ENCODE measurements at places on chromosomes 1 and 21. TPM values are rescaled to one million over a fixed set of nuclear protein-coding genes. Genes with fewer than 3 reads are reported as not detected.
A peak's percentile ranks its signal among the peaks of the same experiment; 100 is the strongest.

DNA sequence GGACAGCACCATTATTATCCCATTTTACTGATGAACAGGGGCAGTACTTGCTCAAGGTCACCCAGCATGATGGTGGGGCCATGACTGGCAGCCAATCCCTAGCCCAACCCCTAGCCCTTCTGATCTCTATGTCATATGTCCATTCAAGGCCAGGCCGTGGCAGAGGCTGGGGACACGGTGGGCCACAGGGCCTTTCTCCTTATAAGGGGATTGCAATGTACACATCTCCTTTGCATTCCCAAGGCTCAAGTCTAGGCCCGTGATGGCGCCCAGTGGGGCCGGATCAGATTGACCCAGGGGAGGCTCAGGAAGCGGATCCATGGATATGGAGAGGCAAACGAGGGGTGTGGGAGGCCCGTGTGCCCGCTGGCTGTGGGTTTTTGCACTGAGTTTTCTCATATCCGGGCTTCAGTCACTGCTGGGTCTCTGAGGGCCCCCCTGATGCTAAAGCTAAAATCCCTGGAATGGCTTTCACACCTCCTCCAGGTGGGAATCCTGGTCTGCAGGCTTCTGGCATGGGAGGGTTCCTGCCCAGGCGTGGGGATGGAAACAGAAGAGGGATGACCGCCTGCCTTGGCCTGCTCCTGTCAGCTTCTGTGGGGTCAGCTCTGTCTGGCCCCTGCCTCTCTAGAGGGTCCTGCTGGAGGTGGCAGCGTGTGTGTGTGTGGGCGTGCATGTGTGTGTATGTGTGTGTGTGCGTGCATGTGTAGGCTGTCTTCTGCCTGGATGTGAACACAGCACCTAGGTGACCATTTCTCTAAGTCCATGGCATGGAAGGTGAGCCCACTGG is 2.1 kb downstream of the MYOM3 start:
- no peak for DNase-seq

Gene AGT
- total RNA-seq, result 0.92 TPM

GRCh38 chr1:44808063-44808937 is at the start of gene BTBD19:
BTBD19 (plus strand) TSS chr1:44808523; CDS start chr1:44808821, 298 bp downstream.
- no peak for DNase-seq

- no peak for DNase-seq
Observed at GRCh38 chr1:151585622-151586021, 26.2 kb upstream of the SNX27 start.

Gene RASSF5
- 174 TPM for total RNA-seq

Gene RNU1-4
- total RNA-seq, result 3,650 TPM

DNA sequence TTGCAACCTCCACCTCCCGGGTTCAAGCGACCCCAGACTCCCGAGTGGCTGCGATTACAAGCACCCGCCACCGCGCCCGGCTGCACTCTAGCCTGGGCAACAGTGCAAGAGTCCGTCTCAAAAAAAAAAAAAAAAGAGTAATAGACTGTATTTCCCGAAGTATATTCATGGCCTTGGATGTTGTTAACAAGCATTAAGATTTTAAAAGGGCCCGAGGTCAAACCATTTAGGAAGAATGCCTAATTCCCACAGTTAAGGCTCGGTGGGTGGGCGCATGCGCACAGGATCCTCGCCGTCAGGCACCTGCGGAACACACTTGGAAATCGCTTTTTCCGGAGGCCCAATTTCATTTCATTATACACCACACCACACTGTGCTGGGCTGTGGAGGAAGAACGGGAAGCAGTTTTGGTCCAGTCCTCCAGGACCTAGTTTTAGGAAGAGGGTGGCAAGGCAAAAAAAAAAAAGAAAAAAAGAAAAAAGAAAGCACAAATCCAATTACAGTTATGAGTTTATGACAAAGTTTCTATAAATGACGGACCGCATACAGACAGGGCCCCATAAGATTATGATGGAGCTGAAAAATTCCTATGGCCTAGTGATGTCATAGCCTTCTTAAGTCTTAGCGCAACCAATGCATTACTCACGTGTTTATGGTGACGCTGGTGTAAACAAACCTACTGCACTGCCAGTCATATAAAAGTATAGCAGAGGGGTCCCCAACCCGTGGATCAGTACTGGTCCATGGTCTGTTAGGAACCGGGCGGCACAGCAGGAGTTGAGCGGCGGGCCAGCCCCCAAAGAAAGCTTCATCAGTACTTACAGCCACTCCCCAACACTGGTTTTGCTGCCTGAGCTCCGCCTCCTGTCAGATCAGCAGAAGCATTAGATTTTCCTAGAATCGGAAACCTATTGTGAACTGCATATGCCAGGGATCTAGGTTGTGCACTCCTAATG is 38.2 kb downstream of the H3-3A start:
- DNase-seq, result no peak

GRCh38 chr1:189654906-189655305 is 822.8 kb downstream of the BRINP3 start:
- no peak for DNase-seq

- peak; percentile 9 for DNase-seq
Observed at GRCh38 chr1:87330057-87330884, 1.6 kb downstream of the LMO4 start.

Gene REN
- total RNA-seq, result not detected

Gene FCGR1A
- not detected for total RNA-seq

Gene ACTN2
- not detected for total RNA-seq

Gene IQCC
- total RNA-seq, result 2.1 TPM

Gene ESRRG
- total RNA-seq, result not detected

- peak; percentile 43 for DNase-seq
Observed at GRCh38 chr1:157193702-157194391, 55.7 kb upstream of the ETV3 start.

DNA sequence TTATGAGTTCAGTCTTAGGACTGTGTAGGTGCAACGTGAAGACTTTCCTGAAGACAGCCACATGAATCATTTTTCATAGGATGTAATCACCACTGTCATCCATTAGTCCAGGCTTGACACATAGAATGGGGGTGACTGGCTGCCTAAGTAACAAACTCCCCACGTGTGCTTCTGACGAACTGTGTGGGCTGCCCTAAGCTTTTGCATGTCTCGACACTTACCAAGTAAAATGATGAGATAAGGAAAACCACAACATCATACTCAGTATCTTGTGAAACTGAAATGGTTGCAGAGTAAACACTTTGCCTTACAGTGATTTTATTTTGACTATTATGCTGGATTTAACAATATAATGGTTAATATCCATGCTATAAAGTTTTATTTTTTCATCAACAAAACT is 19.5 kb downstream of the ERG start:
- DNase-seq, result no peak

- DNase-seq, result no peak
Observed at GRCh38 chr21:38486706-38487105, 11.6 kb downstream of the ERG start.

GRCh38 chr1:212244441-212244840 is 40.8 kb upstream of the PPP2R5A start:
- no peak for DNase-seq

Gene SMG7
- 54.6 TPM for total RNA-seq

Gene SHISAL2A
- 38.4 TPM for total RNA-seq

Gene COG2
- 30.5 TPM for total RNA-seq

Gene NECTIN4
- not detected for total RNA-seq

GRCh38 chr21:43849532-43850299 is 15.3 kb upstream of the AGPAT3 start:
- DNase-seq, result no peak

Gene PNRC2
- 139 TPM for total RNA-seq

Gene LAMC2
- total RNA-seq, result 0.15 TPM

DNA sequence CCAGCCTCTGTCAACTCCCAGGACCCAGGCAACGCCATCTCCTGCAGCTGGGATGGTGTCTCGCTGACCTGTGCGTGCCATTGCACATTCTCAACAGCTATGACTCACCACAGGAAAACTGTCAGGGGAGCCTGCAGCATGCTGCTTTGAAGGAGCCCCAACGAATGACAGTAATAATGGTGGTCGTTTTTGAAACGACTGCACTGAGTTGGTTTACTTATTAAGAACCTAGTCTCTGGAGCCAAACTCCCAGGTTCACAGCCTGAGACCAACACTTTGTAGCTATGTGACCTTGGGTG is 21.6 kb downstream of the TCEA3 start:
- no peak for DNase-seq

DNA sequence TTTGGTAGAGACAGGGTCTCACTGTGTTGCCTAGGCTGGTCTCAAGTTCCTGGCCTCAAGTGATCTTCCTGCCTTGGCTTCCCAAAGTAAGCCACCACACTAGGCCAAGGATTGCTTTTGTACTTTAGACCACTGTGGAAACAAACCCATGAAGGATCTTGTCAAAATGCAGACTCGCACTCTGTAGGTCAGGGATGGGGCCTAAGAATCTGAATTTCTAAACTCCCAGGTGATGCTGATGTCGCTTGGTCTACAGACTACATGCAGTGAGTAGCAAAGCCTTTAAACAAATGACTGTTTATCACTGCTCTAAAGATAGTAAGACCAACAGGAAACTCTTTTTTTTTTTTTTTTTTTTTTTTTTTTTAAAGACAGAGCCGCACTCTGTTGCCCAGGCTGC is 54.1 kb upstream of the MUTYH start:
- DNase-seq, result no peak

GRCh38 chr1:209103092-209103491 is 480.4 kb upstream of the CAMK1G start:
- DNase-seq, result no peak

GRCh38 chr1:83900524-83900923 is 98.4 kb downstream of the TTLL7 start:
- no peak for DNase-seq

Gene FLG2
- not detected for total RNA-seq

Gene PDPN
- not detected for total RNA-seq

Gene NBPF4
- total RNA-seq, result not detected

Gene GUCA2A
- total RNA-seq, result not detected

DNA sequence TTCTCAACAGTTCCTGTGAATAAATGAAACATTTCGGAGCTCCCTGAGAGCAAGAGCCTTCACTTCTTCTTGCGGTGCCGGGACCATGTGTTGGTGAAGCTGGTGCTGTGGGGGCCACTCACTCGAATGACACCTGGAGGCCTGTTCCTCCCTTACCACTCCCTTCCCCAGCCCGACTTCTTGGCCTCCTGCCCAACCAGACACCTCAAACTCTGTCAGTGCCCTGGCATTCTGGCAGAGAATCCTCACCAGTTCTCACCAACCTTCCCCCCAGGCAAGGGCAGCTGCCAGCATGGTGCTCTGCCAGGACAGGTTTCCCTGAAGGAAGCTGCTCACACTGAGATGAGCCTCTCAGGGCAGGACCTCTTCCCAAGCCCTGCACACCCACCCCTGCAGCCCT is 68.3 kb downstream of the MPZL1 start:
- DNase-seq, result no peak

- no peak for DNase-seq
Observed at GRCh38 chr21:41869771-41870170, 9.4 kb downstream of the PRDM15 start.

GRCh38 chr1:201945157-201945556 is 1.2 kb downstream of the LMOD1 start:
- DNase-seq, result no peak

Gene DCDC2B
- total RNA-seq, result not detected

Gene ELAVL4
- not detected for total RNA-seq

GRCh38 chr1:244273845-244274619 is 177.7 kb downstream of the ADSS2 start:
- DNase-seq, result no peak

DNA sequence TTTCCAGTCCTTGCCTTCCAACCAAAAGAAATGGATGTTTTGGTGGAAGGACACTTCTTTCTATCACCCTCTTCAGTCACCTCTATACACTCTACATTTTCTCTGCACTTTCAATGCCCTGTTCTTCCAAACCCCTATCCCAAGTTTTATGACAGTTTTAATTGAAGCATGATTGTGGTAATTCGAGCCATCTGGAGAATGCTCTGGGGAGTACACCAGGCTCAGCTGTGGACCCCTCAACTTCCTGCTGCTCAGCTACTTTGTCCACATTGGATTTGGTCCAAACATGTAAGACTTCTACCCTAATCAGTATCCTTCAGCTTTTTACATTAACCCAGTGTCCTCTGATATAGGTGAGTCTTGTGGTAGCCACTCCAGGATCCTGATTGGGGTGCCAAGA is 129.6 kb downstream of the SYT2 start:
- DNase-seq, result no peak

DNA sequence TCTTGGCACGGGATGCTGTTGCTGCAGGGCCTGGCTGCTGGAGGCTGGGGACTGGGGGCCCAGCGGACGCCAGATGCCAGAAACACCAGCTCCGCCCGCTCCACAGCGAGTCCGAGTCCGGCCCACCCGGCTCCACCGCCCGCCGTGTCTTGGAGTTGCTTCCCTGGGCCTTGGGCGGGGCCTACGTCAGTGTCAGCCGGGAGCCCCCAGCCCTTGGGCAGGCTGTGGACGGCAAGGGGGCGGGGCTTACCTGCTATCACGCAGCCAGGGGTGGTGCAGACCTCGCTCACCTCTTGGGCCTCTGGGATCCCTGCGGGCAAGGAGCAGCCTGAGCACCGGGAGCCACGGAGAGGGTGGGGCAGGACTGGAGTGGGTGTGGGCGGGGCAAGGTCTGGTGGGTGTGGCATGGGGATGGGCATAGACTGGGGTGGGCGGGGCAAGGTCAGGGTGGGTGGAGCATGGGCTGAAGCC is 21.8 kb downstream of the MMEL1 start:
- no peak for DNase-seq

DNA sequence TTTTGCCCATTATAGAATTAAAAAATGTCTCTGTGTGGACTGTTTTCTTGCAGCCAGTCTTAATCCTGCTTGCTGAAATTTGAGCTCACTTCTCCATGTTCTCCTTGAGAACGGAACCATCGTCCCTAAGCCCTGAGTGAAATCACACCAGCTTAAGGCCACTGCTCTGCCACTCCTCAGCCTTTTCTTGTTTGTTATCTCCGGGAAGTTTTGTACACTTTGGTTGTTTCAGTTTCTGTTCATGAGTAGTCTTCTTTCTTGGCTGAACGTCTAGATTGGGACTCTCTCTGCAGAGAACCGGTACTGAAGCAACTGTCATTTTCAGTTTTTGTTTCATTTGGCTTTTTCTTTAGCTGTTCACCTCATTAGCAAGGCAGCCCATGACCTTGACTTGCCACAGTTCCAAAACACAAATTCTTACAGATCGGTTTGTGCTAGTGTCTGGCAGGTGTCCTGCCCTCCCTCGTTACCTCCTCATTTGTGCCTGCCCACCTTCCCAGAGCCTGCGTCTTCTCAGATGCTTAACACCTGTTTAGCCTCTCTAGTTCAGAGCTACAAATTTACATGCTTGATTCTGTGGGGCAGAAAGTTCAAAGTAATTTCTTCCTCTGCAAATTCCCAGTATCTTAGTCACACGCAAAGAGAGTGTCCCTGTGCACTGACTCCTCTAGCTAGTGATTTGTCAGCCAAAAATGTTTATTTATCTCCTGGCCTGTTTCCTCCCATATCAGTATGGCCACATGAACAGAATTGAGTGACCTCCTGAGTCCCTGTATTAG is 12.4 kb downstream of the PSEN2 start:
- DNase-seq, result peak; percentile 16

Gene ZNF593OS
- not detected for total RNA-seq

DNA sequence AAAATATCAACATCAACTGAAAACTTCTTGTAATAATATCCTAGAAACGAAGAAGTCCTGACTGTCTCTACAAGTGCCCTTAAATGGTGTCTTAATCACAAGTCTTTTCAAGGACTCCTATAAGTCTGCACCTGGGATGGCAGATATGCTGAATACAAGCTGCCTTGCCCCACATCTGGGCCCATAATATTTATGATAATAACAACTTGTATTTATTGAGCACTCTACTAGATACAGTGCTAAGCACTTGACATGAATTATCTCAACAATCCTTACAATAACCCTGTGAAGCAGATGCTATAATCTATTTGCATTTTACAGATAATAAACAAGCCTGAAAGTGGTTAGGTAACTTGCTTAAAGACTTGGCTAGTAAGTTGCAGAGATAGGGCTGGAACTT is 78.0 kb upstream of the ZNF648 start:
- no peak for DNase-seq

- DNase-seq, result no peak
Observed at GRCh38 chr1:227951624-227952373, 4.1 kb upstream of the WNT9A start.
